ENCODE measurements at places on chromosomes 2 and 18.
A peak's percentile ranks its signal among the peaks of the same experiment; 100 is the strongest.

GRCh38 chr2:40955042-40955441, 503.2 kb upstream of the SLC8A1 start:
- DNase-seq, result no peak

GRCh38 chr18:24995755-24996154, 356.2 kb downstream of the ZNF521 start:
- DNase-seq, result no peak

GRCh38 chr18:70732188-70732587, 443.3 kb downstream of the SOCS6 start:
- no peak for DNase-seq

DNA sequence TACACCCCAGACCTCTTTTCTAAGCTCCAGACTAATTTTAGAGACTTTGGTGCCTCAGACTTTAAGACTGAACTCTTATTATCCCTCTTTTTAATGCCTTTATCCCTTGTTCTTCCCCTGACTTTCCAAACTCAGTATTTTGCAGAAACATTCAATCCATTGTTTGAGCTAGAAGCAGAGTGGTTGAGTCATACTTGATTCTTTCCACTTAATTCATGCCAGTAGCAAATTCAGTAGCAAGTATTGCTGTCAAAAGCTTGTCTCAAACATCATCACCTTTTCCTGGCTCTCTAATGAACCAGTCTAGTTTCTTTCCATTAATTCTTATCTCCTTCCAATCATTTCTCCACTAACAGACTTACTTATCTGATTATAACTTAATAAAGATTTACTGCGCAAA, 699.7 kb upstream of the ZNF804A start:
- DNase-seq, result no peak

- DNase-seq, result no peak
Measured at GRCh38 chr2:230578106-230578505, 134.5 kb upstream of the CAB39 start.

GRCh38 chr2:234427081-234428061, 69.5 kb downstream of the ARL4C start:
- no peak for DNase-seq

- no peak for DNase-seq
Measured at GRCh38 chr2:18057657-18058056, 179.2 kb downstream of the KCNS3 start.

GRCh38 chr2:120391911-120392665, 46.2 kb downstream of the INHBB start:
- DNase-seq, result no peak

- no peak for DNase-seq
Measured at GRCh38 chr2:127330753-127331152, 36.8 kb upstream of the ERCC3 start.

DNA sequence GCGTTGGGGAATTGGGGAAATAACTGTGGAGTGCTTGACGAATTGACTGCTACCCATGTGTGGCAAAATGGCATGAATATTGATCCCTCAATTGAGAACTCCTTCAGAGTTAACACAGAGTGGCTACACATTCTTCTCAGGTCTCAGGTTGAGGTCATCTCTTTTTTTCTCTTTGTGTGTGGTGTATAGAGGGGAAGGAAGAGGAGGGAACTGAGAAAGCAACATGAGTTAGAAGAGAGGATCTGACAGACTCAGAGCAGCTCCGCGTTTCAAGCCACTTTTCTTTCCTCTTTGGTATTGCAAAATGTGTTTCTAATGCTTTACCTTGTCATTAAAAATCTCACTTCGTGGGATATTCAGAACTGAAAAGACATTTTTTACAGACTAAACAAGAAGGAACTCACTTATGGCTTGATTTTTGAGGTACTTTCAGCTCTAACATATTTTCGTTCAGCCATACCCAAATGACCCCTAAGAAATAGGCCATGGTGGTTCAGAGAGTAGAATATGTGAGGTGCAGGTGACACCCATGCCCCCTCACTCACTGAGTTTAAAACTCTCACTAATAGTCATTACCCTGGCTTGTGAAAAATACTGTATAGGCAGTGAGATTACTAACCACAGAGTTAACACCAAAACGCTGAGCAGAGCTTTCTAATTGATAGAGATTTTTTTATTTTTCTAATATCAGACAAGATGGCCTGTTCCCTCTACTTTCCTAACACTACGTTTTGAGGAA, 22.5 kb downstream of the STAT4 start:
- DNase-seq, result no peak

GRCh38 chr2:80638783-80639182, 334.2 kb upstream of the LRRTM1 start:
- DNase-seq, result no peak

- peak; percentile 68 for DNase-seq
Measured at GRCh38 chr2:26401739-26402541, at the start of gene DRC1. Gene DRC1 (plus strand): TSS chr2:26401920. CDS start chr2:26401990, 70 bp downstream.

- DNase-seq, result no peak
Measured at GRCh38 chr2:110813896-110814295, 81.5 kb downstream of the ACOXL start.

GRCh38 chr2:134217351-134217750, 36.5 kb upstream of the MGAT5 start:
- DNase-seq, result no peak

Data from lower lobe of right lung (tissue), 2 donors.